Jurkat, Clone E6-1 (cell line): ENCODE measurements at places on chromosomes 12 and 14.

DNA sequence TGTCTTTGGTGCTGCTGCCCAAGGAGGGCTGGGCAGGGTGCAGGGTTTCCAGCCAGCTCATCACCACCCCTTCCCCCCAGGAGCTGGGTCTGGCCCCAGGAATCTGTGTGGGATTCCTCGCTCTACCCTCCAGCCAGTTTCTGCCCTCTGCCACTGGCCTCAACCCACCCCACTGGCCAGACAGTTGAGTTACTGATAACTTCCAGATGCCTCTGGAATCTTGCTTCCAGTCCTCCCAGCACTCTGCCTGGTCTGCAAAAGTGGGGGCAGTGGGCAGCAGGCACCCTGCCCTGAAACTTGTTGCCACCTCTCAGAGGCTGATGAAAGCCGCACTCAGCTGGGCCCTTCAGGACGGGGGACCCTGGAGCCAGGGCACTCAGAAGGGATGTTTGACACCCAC is 20.1 kb upstream of the TBX3 start:
- no peak for DNase-seq

DNA sequence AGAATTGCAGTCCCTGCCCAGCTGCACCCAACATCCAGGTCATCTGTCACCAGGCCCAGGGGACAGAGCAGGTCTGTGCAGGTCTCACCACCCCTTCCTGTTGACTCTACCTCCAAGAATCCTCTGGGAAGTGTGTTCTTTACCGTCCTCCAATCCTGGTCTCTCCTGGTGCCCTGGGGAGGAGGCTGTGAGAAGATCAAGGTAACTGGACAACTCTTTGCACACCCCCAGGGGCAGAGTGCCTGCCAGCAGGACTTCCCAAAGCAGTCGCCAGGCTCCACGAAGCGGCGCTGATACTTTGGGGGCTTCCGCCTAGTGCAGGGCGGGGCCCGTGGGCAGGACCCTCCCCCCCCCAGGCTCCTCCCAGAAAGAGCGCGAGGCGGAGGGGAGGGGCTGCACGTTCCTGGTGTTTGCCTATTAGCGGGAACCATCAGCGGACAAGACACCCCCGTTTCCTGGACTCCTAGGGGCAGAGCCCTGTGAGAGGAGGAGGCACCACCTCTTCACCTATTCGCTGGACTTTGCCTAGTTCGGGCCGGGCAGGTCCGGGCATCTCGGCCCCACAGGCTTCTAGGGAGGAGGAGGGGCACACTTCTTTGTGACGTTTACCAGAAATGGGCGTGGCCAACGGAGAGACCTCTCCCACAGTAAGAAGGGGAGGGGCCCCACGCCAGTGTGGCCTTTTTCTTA is 918.0 kb downstream of the AACS start:
- peak; percentile 51 for DNase-seq

DNA sequence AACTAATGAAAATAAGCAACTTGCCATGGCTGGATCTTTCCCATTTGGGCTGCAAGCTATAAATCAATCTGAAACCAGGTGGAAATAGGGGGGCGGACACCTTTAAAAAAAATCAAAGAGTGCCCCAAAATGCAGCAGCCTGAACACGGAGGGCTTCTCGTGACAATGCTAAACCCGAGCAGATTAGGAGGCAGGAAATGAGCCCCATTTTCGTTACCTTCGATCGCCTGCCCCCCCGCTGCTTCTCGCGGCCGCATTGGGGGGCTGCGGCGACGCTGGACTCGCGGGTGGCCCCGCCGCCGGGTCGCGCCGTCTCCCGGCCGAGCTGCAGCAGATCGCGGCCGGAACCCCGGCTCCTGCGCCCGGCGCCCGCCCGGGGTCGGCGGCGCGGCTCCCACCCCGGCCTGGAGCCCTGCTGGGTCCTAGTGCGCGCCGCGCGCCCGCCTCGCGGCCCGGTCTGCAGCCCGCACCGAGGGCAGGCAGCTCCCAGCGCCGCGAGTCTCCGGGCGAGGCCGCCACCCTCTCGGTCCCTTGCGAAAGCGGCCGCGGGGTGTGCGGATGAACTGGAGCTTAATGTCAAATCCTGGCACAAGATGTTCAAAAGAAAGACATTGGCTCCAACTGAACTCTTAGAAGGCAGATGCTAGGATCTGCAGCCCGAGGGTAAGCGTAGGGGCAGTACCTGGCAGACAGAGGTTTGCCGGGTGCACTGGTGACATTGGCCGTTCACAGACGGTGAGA is 201.9 kb upstream of the FOXN3 start:
- DNase-seq: peak; percentile 69

GRCh38 chr12:45568808-45569207 is 160.7 kb upstream of the ARID2 start:
- DNase-seq: no peak

DNA sequence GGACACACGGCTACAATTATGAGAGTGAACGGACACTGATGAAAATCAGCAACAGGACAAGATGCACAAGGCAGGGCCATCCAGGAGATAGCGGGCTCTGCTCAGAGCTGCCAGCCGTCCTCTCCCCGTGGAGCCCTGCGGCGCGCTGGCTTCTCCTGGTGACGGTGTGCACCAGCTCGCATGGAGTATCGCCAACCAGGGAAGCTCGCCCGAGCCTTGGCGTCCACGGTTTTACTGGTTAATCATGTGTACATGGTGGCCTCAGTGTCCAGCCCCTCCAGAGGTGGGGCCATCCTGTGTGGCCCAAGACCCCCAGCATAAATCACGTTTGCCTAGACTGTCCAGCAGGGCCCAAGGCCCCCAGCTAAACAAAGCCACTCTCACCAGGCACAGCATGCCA is 31.2 kb upstream of the DYNC1H1 start:
- DNase-seq: no peak

- peak; percentile 36 for DNase-seq
These were observed at the start of the genes AMIGO2 and PCED1B for GRCh38 chr12:47079468-47079980. TSS of gene AMIGO2 (minus strand) at chr12:47079959. CDS start at chr12:47079002, 957 bp downstream. TSS of gene PCED1B (plus strand) at chr12:47079621. CDS start at chr12:47235064, 155,443 bp downstream.

GRCh38 chr12:71566655-71567054 is 97.0 kb downstream of the ZFC3H1 start:
- no peak for DNase-seq

- no peak for DNase-seq
These were observed 53.3 kb upstream of the IGF1 start for GRCh38 chr12:102533483-102534215.

GRCh38 chr12:89976866-89977265 is 268.2 kb upstream of the ATP2B1 start:
- no peak for DNase-seq

- no peak for DNase-seq
These were observed 61.2 kb upstream of the STXBP6 start for GRCh38 chr14:25111061-25111601.

GRCh38 chr12:45634273-45634917 is 95.1 kb upstream of the ARID2 start:
- DNase-seq: no peak

GRCh38 chr14:59176765-59177164 is 11.7 kb upstream of the DAAM1 start:
- DNase-seq: no peak

DNA sequence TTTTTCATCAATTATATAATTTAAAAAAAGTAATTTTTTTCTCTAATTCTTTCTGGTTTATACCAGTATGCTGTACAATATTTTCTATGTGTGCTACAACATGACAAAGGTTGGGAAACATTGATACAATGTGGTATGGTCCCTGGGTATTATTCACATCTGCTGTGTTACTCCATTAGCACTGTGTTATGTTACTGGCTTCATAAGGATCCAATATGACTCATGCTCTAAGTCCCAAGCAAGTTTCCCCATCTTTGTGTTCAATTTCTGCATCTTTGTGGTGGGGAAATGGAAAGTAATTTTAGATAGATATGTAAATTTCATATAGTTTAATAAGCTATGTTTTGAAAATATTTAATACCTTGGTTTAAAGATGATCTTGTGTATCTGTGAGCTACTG is 35.8 kb downstream of the FBXO33 start:
- DNase-seq: no peak

- peak; percentile 42 for DNase-seq
These were observed 113.5 kb upstream of the VASH1 start for GRCh38 chr14:76647697-76648298.

GRCh38 chr14:94382716-94383596 is 5.4 kb downstream of the SERPINA1 start:
- no peak for DNase-seq

DNA sequence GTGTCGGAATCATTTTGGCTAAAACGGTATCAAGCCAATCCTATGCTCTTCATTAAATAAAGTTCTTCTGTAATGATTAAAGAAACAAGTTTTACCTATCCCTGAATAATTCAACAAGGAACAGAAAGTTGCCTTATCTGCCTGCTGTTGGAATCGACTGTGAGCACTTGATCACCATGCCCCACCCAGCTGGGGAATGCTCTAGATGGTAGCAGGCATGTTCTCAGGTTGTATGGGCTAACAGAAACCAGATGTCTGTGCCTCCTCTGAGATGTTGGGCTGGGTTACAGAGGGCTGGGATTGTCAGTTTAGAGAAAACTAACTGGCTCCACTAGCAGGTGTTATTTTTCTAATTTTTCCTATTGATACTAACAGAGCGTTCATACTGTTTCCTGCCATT is 28.9 kb downstream of the RTRAF start:
- DNase-seq: no peak

DNA sequence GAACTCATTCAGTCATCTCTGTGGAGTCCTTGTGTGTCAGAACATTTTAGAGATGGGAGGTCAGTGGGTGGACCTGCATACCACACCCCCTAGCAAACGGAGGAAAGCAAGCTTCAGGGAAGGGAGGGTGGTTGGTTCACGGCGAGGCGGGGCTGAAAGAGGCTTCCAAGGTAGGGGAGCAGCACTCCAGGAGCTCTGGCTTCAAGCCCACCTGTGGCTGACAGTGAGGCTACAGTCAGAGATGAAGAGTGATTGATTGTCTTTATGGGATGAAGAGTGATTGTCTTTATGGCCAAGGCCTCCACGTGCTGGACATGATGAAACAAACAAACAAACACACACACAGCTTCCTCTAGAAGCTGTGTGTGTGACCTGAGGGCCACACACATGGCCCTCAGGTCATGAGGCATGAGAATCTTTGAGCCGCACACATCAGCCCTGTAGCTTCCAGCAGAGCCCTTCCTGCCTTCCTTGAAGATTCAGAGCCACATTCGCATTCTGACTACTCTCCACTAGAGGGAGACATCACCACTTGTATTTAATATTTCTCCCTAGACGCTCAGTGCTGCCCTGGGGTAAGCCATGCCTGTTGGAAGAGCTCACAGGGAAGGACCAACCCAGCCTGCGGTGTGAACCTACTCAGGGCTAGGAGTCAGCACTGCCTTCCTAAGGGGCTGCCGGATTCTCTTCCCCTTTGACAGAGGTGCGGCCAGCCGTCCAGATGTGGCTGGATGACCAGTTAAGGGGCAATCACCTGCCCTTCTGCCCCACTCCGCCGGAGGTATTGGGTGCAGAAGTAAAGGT is 54.4 kb upstream of the KCNA1 start:
- peak; percentile 85 for DNase-seq

GRCh38 chr14:71474301-71475265 is 457.6 kb upstream of the RGS6 start:
- no peak for DNase-seq

GRCh38 chr14:97266653-97267052 is 469.5 kb downstream of the VRK1 start:
- DNase-seq: no peak

GRCh38 chr12:57657744-57658143 is 24.7 kb upstream of the B4GALNT1 start:
- no peak for DNase-seq

DNA sequence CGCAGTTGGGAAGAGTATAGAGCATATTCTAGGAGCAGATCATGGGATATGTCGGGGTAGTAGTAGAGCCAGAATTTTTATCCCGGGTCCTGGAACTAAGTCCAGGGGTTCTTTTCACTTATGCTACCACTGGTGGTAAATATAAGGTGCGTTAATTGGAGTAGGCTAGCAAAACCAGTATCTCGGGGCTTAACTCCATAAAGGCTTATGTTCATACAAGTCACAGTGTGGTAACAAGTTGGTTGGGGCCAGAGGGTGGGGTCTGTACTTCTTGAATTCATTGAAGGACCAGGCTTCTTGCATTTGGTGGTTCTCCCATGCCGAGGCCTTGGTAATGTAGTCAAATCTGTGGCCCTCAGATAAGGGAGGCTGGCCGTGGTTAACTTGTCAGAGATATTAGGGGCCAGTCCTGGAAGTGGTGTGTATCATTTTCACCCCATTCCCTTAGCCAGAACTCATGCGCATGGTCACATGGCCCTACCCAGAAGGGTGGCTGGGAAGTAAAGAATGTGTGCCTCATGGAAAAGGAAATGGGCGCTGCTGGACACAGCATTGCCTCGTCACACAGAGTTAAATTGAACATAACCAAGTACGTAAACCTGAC is 1.5 kb upstream of the ZNF641 start:
- DNase-seq: no peak

DNA sequence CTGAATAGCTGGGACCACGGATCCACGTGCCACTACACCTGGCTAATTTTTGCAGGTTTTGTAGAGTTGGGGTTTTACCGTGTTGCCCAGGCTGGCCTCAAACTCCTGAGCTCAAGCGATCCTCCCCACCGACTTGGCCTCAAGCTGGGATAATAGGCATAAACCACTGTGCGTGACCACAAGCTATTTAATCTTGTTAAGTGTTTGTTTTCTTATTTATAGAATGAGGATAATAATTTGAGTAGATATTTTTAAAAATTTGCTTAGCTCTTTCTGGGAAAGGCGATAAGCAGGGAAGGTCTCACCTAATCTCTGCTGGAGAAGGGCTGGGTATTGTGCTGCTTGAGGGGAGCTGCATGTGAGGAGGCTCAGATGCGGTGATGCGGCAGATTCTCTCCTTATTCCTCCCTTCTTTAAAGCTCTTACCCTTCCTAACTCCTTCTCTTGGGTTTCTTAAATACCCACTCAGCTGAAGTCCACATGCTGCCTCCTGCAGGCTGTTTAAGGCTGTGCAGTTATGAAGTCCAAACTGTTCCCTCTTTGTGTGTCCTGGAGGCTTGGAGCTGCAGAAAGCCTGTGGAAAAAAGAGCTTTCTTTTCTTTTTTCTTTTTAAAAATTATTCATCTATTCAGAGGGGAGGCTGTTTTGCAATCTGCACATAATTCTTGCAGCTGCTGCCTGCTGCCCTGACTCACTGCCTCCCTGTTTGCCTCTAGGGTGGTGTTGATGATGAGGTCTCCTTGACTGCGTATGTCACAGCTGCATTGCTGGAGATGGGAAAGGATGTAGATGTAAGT is 37.9 kb downstream of the A2ML1 start:
- DNase-seq: peak; percentile 32

- no peak for DNase-seq
These were observed 26.4 kb downstream of the DEGS2 start for GRCh38 chr14:100132903-100133510.

DNA sequence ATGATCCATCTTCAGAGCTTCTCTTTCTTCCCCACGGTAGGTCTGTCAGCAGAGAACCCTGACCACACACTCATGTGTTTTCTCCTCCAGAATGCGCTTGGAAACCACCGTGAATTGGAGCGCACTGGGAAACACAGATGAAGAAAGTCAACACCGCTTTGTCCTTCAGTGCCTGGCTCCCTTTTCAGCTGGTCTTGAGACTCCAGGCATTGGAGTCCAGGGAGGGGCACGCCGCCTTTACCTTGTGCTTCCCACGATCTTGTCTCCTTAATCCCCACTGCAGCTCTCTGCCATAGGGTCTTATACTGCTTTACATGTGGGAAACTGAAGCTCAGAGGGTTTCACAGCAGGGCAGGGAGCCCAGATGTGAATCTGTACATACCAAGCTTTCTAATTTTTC is 1.1 kb downstream of the FAM90A1 start:
- no peak for DNase-seq

- DNase-seq: no peak
These were observed 539.3 kb upstream of the TBX3 start for GRCh38 chr12:115223322-115223721.
